NCI-H2227 treated with DMSO at 0.1 percent for 48 hours (cell line): ENCODE measurements at places on chromosomes 11 and 22.
A peak's percentile ranks its signal among the peaks of the same experiment; 100 is the strongest.

- DNase-seq = no peak
Measured at GRCh38 chr22:46934746-46935491, 172.5 kb downstream of the TBC1D22A start.

GRCh38 chr11:110298301-110298765 lies 1.9 kb upstream of the RDX start:
- DNase-seq = no peak

GRCh38 chr11:112828421-112828820 lies 132.8 kb upstream of the NCAM1 start:
- no peak for DNase-seq

DNA sequence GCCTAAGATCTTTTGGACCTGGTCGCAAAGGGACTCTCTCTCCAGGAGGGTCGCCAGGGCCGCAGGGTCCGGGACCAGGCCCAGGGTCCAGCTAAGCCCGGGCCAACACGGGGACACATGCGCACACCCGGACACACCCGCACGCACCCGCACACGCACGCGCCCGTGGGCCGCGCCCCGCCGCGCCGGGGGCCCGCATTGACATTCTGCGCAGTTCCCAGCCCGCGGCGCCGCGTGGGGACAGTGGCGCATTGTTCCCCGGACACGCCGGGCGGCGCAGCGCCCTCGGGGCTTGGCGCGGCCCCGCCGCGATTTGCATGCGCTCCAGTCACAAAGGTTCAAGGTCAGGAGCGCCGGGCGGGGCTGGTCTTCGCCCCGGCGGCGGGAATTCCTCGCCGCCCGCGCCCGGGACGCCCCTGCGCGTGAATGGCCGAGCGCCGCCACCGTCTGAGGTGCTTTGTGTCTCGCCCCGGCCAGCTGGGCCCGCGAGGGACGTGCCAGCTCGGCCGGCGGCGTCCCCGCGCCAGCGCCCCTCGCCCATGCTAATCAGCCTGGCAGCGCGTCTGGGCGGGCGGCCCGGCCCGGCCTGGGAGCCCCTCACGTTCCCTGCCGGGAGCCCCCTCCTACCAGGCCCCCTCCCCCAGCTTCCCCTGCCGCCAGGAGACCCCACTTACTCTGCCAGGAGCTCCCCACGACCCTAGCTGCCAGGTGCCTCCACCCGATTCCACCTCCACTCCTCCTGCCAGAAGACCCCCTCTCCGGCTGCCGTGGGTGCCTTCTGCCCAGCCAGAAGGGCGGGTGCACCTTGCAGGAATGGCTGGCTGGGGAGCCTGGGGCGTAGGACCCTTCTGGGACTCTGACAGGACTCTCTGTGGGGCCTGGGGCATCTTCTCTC lies 50.5 kb upstream of the WNT7B start:
- no peak for DNase-seq

GRCh38 chr11:7436657-7437056 lies 48.6 kb upstream of the OLFML1 start:
- DNase-seq = no peak

DNA sequence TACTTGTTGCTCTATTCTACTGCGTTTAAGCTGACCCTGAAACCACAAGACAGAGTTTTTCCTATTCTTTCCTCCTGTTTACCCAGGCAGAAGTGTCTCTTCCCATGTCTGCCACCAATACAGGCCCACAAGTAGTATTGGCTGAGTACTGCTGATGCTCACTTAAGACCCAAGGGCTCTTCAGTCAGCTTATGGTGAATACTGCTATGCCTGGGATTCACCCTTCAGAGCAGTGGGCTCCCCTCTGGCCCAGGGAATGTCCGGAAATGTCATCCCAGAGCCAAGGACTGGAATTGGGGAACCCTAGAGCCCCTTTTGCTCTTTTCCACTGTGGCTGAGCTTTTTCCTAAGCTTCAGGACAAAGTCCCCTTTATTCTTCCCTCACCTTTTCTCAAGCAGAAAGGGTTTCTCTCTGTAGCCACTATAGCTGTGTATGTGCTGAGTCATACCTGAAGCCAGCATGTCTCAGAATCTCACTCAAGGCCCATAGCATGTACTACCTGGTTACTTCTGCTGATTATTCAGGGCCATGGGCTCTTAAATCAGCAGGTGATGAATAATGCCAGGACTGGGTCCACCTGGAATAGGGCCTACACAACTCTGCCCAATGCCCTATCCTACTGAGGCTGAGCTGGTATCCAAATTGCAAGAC lies 745.8 kb upstream of the ANO5 start:
- no peak for DNase-seq

- DNase-seq = no peak
Measured at GRCh38 chr22:20661473-20661872, 112.4 kb upstream of the SERPIND1 start.

DNA sequence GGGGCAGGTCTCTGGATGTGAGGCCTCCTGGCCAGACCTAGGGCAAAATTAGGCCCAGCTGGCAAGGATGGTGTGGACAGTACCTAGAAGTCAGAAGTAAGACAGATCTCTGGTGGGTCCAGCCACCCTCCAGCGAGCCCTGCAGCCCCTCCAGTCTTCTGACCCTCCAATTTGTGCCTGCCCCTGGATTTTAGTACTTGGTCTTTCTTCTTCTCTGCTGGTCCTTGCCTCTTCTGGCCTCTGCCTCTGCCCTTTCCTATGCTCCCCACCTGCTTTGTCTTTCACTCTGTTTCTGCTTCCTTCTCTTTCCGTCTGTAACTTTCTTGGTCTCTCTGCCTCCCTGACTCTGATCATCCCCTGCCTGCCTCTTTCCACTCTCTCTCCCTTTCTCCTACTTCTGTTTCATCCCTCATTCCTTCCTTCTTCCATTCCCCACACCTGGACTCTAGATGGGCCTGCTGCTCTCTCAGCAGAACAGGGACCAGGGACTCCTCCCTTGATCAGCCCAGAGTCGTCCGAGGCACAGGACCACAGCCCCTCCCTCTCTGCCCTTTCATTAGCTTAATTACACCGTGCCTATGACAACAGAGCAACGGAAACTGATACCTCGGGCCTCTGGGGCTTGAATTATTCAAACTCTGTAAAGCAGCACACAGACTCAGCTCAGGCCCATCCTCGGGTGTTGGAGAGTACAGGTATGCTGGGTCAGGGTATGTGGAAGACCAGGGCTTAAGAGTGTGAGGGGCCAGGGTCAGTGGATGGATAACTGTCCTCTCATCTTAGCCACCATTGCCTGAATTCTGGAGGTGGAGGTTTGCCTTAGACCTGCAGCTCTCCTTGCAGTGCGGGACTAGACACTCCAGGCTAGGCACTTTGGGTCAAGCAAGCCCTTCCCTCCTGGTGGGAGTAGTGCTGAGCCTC lies at the start of gene CHRNA10:
Gene CHRNA10, minus strand, starts transcription at position 51 of the 921 bp plus-strand sequence. CDS start 72 bp downstream, outside the sequence.
- DNase-seq = no peak

GRCh38 chr11:103368145-103368544 lies 258.9 kb downstream of the DYNC2H1 start:
- DNase-seq = no peak

- no peak for DNase-seq
Measured at GRCh38 chr11:42709216-42709615, 602.6 kb upstream of the API5 start.

- no peak for DNase-seq
Measured at GRCh38 chr22:32852395-32853251, 51.1 kb downstream of the TIMP3 start.

- peak; percentile 90 for DNase-seq
Measured at GRCh38 chr11:122097419-122098001, 18.5 kb downstream of the BLID start.

DNA sequence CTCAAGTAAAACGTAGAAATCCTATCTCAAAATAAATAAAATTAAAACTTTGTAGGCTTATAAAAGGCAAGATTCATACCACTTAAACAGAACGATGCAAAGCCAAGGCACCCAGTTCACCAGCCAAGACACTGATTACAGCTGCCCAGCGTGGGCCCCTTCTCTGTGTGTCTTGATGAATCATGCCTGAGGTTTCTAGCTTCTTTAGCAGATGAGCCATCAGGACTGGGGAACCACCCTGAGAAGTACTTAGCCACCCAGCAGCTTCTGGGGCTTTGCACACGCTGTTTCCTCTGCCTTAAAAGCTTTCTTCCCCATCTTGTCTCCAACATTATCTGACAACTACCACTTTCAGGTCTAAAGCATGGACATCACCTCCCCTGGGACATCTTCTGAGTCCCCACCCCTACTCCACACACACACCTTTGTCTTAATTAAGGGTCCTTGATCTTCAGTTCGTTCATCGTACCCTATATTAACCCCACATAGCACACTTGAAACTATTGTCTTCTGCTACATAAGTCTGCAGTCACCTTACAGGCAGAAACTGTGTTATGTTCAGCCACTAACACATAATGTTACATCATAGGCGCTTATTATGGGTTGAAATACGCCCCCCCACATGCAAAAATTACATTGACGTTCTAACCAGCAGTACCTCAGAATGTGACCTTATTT lies 8.7 kb upstream of the LAYN start:
- no peak for DNase-seq

DNA sequence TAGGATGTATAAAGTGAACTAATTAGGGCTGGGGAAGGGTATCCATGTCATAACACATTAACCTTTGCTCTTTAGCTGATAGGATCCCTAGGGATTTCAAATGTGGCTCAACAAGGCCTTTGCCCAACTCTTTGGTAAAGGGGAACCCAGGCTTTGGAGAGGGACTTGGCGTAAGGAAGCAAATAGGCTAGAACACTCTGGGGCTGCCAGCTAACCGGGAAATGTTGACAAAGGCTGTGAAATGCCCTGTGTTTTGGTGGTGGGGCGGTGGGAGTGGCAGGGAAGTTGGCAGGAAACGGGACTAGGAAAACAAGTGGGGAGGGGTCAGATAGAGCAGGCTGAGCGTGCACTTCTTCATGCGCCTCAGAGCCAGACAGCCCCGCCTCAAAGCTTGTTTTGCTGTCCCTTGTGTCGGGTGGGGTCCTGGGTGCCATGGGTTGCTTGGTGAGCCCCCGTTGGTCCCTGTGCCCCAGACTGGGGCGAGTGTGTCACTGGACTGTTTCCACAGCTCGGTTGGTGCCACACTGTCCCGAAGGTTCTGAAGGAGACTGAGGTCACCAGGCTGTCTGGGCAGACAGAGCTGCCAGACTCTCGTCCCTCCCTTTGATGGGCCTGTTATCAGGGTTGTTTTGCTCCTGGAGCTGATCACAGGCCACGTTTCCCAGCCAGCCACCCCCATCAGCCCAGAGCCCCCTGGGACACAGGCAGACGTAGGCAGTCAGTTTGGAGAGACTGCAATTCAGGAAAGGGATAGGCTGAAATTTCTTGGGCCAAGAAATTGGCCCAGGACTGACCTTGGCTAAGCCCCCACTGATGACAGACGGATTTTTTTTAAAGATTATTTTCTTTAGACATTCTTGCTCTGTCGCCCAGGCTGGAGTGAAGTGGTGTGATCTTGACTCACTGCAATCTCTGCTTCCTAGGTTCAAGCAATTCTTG lies 19.6 kb downstream of the KCTD21 start:
- no peak for DNase-seq

- DNase-seq = no peak
Measured at GRCh38 chr11:92739041-92739440, 230.4 kb upstream of the MTNR1B start.

GRCh38 chr22:38450234-38450797 lies 4.7 kb downstream of the KCNJ4 start:
- DNase-seq = no peak
